ENCODE measurements at places on chromosomes 11 and 22.
A peak's percentile ranks its signal among the peaks of the same experiment; 100 is the strongest.

DNA sequence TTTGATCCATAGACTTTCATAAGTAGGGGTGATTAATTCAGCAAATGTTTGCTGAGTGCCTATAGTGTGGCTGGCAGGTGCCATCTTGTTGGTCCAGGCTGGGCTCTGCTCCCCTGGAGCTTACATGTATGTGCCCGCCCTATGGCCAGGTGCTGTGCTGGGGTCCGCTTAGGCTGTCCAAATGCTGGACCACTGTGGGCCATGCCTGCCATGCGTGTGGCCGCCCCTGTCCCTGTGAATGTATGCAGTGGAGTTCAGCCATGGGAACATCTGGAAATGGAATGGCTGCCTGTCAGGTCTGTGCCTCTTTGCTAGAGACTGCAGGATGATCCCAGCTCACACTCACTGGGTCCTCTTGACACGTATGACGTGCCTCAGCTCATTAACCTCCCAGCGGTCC lies 594.6 kb downstream of the TBC1D22A start:
- no peak for DNase-seq

DNA sequence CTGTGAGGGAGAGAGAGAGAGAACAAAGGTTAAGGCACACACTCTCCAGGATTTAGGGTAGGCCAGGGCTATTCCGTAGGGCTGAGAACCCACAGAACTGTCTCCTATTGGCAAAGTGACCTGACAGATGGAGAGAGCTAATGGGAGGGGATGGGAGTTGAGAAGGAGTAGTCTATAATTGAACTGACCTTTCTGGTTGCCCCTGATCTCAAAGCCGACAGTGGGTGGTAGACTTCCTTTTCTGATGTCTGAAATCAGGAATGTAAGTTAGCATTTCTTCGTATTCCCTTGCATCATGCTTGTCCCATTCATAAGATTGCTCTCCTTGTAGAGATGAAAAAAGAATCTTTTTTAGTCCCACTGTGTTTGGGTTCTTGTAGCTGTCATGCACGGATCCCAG lies 210.1 kb downstream of the NTM start:
- DNase-seq: peak; percentile 48

- no peak for DNase-seq
Observed at GRCh38 chr11:117874253-117874909, 2.1 kb downstream of the FXYD6 start.

DNA sequence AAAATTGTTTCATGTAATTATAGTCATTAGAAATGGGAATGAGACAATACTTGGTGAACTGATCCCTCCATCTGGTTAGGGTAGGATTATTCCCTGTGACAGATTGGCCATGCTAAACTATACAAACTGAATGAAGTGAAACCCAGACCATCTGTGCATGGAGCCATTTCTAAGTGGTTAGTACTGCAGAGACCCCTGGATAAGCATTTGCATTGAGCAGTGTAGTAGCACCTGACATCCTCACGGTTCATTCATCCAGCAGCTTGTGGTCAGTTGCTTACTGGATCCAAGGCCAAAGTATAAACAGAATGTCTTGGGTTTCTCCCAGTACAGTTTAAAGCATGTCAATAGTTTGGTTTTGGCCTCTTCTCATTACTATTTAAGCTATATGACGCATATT lies 93.8 kb upstream of the ARHGAP42 start:
- no peak for DNase-seq

DNA sequence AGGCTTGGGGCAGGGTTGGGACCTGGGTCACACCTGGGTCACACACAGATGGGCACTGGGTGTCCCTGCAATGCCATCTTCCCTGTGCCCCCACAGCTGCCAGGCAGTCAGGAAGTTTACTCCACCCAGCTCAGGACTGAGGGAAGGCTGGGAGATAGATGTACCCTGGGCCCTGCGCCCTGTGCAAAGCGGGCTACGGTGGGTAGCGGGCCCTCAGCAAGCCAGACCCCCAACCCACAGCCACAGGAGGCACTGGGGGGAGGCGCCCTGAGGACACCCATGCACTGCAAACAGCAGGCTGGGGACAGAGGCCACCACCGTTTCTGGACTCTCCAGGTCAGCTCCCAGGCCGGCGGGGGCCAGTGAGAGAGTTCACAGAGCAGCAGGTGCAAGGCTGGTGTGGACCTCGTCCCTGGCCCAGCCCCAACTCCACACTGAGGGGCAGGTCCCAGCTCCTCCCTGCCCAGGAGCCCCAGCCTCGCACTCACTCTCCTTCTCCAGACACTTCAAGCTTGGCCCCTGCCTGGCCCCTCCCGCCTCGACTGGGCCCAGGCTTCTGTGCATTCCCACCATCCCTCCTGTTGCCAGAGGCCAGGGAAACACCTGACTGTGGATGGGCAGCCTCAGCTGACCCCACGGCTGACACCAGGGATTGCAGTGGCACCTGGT lies 4.9 kb downstream of the DUSP8 start:
- no peak for DNase-seq

GRCh38 chr11:21353425-21353824 lies 684.0 kb downstream of the NELL1 start:
- no peak for DNase-seq
